Psoas muscle (tissue), 8 donors: ENCODE measurements at places on chromosomes 1 and 21.

- DNase-seq, result no peak
These were observed 122.2 kb downstream of the NFIA start for GRCh38 chr1:61204528-61204927.

- DNase-seq, result peak; percentile 44
These were observed 33.2 kb upstream of the PRSS38 start for GRCh38 chr1:227782226-227782625.

DNA sequence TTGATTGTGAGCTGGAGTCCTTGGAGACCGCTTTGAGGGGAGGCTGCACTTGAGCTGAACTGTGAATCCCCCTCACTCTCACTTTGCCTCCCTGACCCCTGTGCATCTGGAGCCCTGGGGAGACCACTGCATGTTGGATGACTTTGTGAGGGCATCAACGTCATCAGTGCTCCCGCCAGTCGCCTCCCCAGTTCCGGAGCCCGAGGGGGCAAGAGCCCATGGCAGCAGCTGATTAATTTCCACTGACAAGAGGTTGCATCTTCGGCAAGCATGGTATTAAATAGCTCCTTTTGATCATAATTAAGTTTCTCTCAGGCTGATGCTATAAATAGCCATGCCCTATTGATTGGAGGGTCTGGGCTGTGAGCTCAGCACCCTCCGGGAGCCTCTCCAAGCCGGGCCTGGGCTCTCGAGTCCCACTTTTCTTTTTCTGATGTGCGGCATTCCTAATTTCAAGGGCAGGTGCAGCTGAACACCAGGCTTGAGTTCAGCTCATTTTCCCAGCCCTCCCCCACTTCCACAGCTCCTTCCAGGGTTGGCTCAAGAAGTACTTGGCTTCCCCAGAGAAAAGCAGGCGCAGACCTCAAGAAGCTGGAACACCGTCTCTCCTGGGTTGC is 33.2 kb downstream of the KCND3 start:
- no peak for DNase-seq

- no peak for DNase-seq
These were observed 22.4 kb upstream of the ZBTB18 start for GRCh38 chr1:244028701-244029100.

DNA sequence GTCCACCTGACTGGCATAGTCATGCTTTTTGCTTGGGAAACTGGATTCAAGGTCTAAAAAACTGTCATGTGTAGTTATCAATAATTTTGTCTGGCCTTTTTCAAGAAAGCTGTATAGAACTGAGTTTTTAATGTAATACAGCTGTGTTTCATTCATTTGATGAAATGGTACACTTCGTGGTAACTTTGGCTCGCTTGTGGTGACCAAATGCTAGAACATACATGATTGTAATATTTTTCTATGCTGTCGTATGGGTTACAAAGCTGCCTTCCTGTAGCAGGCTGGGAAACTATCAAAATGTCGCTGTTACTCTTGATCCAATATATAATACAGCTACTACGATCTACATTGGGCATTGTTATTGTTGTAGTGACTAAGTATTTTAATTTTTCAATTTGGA is 2.1 kb downstream of the LRRC42 start:
- no peak for DNase-seq
